Stimulated activated CD4-positive, alpha-beta T cell treated with anti-CD3 and anti-CD28 coated beads, Interleukin-1b, Interleukin-23, amount 100 ng/mL, for 1 hour (primary cell): ENCODE measurements at places on chromosomes 12 and 14.
A peak's percentile ranks its signal among the peaks of the same experiment; 100 is the strongest.

- DNase-seq = no peak
Observed at GRCh38 chr12:29463198-29463597, 34.3 kb downstream of the OVCH1 start.

GRCh38 chr12:46124848-46125619 is 134.7 kb upstream of the SCAF11 start:
- peak; percentile 25 for DNase-seq

GRCh38 chr12:56190695-56191155 is 1.4 kb upstream of the SMARCC2 start:
- DNase-seq = no peak

GRCh38 chr12:117120787-117121186 is 21.6 kb upstream of the TESC start:
- no peak for DNase-seq

- no peak for DNase-seq
Observed at GRCh38 chr12:62700091-62700880, 233.7 kb downstream of the MON2 start.

DNA sequence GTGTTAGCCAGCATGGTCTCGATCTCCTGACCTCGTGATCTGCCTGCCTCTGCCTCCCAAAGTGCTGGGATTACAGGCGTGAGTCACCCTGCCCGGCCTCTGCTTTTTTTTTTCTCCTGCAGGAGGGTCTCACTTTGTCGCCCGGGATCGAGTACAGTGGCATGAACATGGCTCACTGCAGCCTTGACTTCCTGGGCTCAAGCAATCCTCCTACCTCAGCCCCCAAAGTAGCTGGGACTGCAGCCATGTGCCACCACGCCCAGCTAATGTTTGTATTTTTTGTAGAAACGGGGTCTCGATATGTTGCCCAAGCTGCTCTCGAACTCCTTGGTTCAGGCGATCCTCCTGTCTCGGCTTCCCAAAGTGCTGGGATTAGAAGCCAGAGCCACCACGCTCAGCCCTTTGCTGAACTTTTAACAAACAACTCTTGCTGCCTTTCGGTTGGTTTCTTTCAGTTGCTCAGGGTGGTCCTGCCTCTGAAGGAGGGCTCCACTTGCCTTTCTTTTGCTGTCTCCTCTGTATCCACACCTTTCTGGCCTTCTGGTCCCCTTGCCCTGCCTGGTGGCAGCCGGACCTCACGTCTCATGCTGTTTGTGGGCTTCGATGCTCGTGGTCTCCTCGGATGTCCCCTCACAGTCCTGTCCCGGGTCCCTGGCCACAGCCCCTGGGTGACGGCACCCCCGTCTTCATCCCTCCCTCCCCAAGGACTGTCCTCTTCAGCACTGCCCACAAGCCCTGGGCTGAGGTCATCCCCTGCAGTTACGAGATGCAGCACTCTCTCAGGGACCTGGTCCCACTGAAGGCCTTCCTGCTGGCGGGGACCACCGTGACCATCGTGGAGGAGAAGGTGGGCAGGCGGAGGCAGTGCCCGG is 3.8 kb upstream of the B3GNT4 start:
- no peak for DNase-seq

GRCh38 chr14:92321701-92322100 is 1.3 kb upstream of the SLC24A4 start:
- DNase-seq = no peak

GRCh38 chr14:71585361-71585760 is 346.9 kb upstream of the RGS6 start:
- no peak for DNase-seq

GRCh38 chr14:44468771-44469170 is 38.3 kb downstream of the FSCB start:
- DNase-seq = no peak

- DNase-seq = no peak
Observed at GRCh38 chr14:74667758-74668157, 45.1 kb downstream of the AREL1 start.

DNA sequence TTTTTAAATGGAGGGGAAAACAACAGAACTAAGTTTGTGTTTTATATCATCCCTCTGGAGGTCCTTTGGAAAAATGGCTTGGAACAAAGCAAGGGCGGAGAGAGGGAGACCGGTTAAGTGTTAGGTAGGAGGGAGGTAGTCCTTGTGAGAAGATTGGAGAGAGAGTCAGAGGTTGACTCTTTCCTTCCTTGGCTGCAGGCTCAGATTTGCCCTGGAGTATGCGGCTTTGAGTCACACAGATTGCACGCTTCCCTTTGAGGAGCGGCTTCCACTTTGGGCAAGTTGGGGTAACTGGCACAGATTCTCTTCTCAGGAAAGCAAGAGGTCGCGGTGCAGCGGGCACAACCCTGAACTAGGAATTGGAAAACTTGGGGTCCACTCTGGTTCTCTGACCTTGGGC is 9.9 kb downstream of the SOCS2 start:
- DNase-seq = no peak

GRCh38 chr12:18165889-18166288 is 75.9 kb upstream of the RERGL start:
- no peak for DNase-seq

DNA sequence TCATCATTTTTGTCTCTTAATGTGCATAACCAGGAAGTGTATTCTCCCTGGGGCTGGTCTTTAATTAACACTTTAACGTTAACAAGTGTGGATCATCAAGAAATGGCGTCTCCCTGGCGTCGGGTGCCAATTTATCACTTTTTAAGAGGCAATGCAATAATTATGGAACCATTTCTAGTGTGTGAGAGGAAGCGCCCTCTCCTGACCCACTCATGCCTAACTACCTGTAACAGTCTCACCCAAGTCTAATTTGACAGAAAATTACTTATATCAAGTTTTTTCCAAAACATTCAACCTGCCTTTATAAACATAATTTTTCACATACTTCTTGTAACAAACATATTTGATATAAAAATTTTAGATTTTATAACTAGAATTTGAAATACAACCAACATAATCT is 905.3 kb upstream of the MDGA2 start:
- DNase-seq = no peak

DNA sequence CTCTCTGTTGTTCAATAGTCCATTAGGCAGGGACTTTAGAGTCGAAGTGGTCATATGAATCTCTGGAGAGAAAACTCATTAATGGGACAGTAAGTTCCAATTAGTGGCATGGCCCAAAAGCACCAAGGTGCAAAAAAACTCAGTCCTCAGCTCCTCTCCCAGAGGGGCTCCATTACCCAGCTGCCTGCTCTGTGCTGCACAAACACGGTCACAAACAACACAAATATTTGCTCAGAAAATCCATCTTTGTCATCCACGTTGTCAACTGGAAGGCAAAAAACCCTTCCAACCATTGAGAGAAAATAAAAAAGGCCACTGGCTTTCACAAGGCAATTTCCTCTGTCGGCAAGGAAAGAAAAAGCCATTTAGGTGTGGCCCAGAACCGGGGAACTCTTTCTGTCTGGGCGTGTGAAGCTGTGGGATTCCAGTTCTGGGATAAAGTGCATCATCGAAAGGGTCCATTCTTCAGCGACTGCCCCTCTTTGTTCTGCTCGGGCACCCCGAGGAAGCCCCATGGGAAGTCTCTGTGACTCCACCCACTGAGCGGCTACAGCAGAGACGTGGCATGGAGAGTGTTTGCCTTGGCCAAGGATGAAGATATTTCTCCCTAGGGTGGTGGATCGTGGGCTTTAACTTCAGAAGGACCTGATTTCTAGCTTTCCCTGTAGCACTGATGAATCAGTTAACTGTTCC is 137.6 kb downstream of the VRK1 start:
- no peak for DNase-seq

- no peak for DNase-seq
Observed at GRCh38 chr12:96359328-96359727, 40.9 kb downstream of the CDK17 start.

DNA sequence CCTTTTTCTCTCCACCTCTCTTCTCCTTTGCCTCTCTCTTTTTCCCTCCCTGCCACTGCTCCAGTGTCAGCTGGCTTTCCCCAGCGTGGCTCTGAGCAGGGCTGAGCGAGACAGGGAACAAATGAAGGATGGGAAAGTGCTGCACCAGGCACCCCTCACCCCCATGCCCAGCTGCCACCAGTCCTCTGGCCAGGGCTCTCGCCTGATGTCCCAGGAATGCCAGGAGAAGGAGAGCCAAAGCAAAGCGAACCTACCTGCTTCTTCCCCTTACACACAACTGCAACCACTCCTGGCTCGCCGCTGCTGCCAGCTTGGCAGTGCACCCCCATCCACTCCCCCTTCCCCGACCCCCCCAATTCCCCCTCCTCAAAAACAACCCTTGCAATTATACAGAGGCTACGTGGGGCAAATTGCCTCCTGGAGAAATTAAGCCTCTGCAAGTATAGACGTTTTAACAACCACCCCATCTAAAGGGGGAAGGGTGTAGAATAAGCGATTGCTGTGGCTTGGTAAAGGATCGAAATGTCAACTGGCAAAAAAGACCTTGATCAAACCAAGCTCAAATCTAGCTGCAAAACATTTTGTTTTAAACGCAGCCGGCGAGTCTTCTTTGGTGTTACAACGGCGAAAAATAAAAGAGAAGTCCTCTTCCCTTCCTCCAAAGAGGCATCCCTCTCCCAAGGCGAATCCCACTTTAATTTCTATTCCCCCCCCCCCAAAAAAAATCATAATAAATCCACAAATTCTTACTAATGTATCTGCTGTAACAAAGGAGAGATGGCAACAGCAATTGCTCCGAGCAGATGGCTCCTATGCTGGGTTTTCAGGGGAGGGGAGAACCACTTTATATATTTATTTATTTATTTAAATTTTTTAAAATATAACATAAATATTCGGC is 2.9 kb downstream of the BCL11B start:
- DNase-seq = no peak

GRCh38 chr12:57479376-57480115 is at the start of gene ARHGAP9:
TSS of gene ARHGAP9 (minus strand) at chr12:57479866. CDS start at chr12:57479406, 460 bp downstream.
- no peak for DNase-seq

GRCh38 chr14:55074662-55075061 is 23.2 kb downstream of the MAPK1IP1L start:
- DNase-seq = no peak

DNA sequence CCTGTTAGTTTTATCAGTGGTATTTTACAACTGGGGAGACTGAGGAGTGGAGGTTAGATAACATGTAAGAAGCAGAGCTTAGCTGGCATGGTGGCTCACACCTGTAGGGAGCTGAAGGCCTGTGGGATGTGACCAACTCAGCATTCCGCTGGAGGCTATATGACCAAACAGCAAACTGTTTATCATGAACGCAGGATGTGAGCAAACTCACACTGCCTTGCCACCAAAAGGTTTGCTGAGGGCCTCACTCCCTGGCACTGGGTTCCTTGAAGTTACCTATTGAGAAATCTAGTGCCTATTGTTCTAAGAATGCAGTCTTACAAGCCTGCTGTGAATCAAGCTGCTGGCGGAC is 23.4 kb downstream of the JKAMP start:
- no peak for DNase-seq

- DNase-seq = no peak
Observed at GRCh38 chr14:102949062-102949800, 26.8 kb downstream of the AMN start.

DNA sequence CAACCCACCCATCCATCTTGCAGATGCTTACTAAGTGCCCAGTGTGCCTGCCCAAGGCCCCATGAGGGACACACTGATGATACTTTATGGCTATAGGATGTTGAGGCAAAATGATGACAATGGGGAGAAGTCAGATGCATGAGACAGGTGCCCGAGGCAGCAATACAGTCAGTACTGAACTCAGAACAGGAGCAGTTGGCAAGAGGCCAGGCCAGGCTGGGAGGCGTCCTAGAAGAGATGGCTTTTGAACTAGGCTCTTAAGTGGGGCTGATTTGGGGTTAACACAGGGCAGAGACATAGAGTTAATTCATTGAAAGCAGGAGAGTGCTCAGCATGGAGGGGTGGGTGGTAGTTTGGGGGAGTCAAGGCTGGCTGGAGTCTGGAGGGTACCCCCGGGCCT is 15.6 kb downstream of the PLBD2 start:
- no peak for DNase-seq

- no peak for DNase-seq
Observed at GRCh38 chr12:56223571-56224101, 506 bp upstream of the NABP2 start.

GRCh38 chr14:72690324-72690723 is 203.6 kb downstream of the DPF3 start:
- no peak for DNase-seq

GRCh38 chr12:103548622-103549601 is 38.2 kb upstream of the STAB2 start:
- DNase-seq = peak; percentile 2

DNA sequence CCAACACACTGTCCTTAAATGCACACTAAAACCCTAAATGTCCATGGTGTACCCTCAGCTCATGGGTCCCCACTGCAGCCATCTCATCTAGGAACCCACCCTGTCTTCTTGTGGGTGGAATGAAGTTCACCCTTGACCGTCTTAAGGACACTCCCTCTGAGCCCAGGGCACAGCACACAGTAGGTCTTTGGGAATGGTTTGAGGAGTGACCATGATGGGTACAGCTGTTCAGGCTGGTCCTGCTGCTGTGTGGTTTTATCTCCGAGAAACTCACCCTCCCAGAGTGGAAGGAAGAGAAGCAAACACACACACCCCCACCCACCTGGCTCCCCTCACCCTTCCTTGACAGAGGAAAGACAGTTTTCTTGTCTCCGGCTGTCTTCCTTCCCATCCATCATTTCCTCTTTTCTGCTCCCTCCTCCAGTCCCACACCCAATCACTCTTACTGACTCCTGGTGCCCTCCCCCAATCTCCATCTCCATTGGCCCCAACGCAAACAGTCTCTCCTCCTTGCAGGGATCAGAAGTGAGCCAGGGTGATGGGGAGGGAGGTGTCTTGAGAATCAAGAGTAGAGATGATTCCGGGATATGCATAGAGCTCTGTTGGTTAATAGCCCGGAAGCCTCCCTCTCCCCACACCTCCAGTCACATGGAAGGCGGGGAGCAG is 105.9 kb upstream of the LHX5 start:
- DNase-seq = no peak

DNA sequence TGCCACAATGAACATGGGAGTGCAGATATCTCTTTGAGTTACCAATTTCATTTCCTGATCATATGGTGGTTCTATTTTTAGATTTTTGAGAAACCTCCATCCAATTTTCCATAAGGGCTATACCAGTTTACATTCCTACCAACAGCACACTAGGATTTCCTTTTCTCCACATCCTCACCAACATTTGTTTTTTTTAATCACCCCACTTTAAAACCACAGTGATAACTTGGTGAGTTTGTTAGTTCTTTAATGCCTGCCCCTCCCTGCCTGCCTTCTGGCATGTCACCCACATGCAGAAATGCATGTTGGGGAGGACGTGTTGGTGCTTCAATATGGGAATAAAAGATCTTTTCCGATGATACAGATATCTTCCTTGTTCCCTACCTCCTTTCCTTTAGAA is 167.9 kb downstream of the CAND1 start:
- no peak for DNase-seq

DNA sequence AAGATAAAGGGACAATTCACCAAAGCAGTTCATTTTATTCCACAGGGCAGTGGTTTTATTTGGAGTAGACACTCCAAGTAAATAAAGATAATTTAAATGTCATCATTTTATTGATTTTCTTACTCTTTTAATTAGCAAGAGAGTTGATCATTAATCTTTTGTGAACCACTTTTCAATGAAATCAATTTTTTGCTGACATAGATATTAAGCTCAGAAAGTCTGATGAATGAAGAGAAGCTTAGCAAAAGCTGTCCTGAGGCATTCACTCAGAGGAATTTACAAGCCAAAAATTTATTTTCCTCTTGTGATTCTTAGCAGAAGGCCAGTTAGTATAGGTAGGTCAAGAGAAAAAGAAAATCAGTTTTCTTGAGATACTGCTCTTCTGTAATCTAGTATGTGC is 618.0 kb downstream of the CCER1 start:
- DNase-seq = no peak

GRCh38 chr12:95517246-95517645 is 34.0 kb downstream of the USP44 start:
- no peak for DNase-seq

GRCh38 chr14:61126603-61127498 is 145.8 kb downstream of the SLC38A6 start:
- no peak for DNase-seq
